ENCODE measurements at places on chromosomes 1 and 21.
A peak's percentile ranks its signal among the peaks of the same experiment; 100 is the strongest.

GRCh38 chr1:87867626-87868025 is 538.9 kb downstream of the LMO4 start:
- DNase-seq, result no peak

DNA sequence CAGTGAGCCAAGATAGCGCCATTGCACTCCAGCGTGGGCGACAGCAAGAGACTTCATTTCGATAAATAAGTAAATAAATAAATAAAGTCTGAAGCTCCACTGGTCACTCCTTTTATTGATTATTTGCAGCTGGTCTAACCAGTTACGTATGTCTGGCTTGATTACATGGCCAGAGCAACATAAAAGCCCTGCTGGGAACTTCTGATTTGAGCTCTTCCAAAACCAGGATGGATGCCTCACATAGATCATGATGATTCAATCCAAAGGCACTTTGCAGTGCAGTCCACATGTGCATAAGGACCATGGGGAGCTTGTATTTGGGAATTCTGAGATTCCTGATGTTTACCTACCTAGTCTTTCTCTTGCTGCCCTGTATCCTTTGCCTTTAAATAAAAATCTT is 24.0 kb downstream of the NSUN4 start:
- DNase-seq, result no peak

- DNase-seq, result no peak
Observed at GRCh38 chr1:183654706-183655105, 1.6 kb upstream of the APOBEC4 start.

GRCh38 chr1:244953901-244954300 is 89.6 kb upstream of the HNRNPU start:
- DNase-seq, result no peak

GRCh38 chr1:192316942-192317450 is at the start of gene RGS21:
RGS21 (plus strand) TSS chr1:192316992; CDS start chr1:192343037, 26,045 bp downstream.
- no peak for DNase-seq

GRCh38 chr1:176820391-176821031 is 344.0 kb downstream of the ASTN1 start:
- peak; percentile 9 for DNase-seq
